Myocyte (in vitro differentiated cells): ENCODE measurements at places on chromosomes 2 and 18.

GRCh38 chr18:58394046-58394445 is 234.8 kb downstream of the ALPK2 start:
- no peak for DNase-seq

DNA sequence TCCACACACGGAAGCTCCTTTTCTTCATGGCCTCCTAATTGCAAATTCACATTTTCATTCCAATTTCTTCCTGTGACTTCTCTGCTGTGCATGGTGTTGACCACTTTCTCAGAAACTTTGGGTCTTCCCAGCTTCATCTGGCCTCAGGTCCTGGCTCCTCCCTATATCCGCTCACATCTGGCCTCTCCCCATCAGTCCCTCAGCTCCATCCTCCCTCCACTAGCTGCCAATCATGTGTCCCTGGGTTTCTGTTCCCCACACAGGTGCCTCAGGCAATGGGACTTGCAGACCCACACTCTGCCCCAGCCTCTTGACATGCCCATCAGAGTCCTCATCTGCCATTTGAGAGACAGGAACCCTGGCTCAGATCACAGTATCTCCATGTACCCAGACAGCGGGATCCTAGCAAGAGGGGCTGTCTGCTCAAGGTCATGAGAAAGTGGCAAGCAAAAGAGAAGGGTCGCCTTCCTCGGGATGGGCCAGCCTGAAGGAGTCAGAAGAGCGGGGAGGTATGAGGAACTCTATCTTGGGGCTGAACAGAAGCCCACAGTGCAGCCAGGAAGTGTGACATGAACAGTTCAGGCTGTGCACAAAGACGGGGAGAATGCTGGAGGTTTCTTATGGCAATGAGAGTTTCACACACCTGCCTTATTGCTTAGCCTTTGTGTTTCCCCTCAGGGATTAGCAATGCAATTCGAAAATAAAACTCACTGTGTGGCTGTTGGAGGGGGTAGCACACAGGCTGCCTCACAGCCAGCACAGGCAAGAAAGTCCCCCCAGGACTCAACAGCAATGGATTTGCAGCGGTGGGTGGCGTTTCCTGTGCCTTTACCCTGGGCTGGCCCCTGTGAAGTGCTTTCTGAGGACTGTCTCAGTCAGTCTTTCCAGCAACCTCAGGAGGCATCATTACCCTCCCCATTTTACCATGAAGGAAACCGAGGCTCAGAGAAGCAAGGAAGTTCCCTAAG is 69.5 kb downstream of the COPS8 start:
- no peak for DNase-seq

GRCh38 chr2:33383855-33384598 is 92.4 kb upstream of the RASGRP3 start:
- no peak for DNase-seq

DNA sequence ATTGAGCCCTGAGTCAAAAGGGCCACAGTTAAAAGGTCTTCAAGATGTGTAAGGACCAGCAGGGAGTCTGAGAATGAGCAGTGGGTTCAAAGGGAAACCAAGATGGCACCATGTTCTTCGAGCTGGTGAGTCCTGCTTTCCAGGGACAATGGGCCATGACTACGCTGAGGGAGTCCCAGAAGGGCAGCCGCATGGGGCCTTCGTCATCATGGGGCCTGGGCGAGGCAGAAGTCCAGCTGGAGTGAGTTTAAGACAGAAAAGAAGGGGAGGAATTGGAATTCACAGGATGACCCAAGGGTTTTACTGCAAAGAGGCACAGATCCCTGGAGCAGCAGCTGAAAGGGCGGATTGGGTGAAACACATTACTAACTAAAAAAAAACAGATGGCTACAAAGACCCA is 340.8 kb upstream of the MYT1L start:
- no peak for DNase-seq
